ENCODE measurements at places on chromosomes 6 and 20.

DNA sequence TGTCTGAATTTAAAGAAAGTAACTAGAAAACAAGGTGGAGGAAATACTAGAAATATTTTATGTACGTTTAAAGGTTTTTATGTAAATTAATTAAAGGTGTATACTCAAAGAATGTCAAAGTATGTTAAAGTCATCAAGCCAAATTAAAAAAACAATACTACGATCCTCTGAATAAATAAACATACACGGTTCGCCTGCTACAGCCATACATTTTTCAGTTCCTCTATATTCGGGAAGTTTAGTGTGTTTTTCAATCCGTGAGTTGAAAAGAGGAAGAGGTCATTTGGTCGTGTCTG, 626 bp downstream of the STX7 start:
- DNase-seq: no peak

DNA sequence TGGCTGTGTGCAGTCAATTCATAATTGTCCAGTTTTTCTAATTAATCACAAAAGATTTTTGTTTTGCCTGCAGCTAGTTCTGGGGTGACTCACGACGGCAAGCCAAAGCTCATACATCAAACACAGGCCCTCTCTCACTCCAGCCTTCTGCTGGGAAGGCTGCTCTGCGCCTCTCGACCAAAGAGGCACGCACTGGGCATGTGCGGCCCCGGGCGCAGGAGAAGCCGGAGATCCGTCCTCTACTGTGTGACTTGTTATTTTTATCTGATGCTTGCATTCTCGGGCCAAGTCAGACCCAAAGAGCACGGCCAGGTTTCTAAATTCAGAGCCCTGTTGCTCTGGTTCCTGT, 98.5 kb downstream of the TFAP2A start:
- no peak for DNase-seq

DNA sequence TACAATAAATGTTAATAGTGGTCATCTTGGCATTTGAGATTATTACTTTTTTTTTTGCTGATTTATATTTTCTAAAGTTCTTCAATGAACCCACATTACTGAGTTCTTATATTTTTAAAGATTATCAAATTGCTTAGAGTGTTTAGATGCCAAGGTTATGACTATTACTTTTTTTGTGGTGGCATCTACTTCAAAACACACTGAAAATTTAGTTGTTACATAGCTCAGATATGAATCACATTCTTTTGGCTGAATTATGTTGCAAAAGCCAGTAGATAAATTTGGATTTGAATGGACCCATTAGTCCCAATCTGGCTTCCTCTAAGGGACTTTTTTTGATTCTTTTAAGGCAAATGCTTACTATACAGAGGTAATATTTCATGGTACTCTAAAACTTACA, 8.9 kb downstream of the UTRN start:
- no peak for DNase-seq

- peak; percentile 82 for DNase-seq
These were observed at the start of gene CST7 for GRCh38 chr20:24948939-24949679. Gene CST7 (plus strand): TSS chr20:24949269. CDS start chr20:24949506, 237 bp downstream.

DNA sequence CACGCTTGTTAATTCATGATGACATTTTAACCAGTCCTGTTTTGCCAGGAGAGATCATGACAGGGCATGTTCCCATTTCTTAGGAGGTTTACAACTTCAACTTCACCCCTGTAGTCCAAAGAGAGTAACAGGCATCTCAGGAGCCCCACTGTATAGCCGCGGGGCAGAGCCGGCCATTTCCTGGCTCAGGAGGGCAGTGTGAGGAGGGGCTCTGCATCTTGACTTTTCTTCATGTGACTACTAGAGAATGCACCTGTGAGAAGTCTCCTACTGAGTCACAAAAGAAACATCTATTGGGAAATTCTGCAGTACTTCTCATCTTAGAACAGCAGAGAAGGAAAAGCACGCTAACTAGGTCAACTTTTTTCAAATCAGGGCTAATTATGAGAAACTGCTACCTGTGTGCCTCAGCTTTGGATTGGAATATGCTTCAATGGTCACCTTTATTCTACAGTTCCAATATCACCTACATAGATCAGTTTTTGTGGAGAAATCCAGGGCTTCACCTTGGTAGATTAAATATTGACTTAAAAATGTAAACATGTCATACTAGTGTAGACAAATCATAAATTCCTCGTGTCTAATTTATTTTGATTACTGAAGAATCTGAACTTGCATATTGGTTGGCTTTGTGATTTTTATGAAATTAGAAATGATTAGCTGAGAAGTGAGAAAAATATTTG, 28.6 kb upstream of the SIM1 start:
- DNase-seq: no peak

DNA sequence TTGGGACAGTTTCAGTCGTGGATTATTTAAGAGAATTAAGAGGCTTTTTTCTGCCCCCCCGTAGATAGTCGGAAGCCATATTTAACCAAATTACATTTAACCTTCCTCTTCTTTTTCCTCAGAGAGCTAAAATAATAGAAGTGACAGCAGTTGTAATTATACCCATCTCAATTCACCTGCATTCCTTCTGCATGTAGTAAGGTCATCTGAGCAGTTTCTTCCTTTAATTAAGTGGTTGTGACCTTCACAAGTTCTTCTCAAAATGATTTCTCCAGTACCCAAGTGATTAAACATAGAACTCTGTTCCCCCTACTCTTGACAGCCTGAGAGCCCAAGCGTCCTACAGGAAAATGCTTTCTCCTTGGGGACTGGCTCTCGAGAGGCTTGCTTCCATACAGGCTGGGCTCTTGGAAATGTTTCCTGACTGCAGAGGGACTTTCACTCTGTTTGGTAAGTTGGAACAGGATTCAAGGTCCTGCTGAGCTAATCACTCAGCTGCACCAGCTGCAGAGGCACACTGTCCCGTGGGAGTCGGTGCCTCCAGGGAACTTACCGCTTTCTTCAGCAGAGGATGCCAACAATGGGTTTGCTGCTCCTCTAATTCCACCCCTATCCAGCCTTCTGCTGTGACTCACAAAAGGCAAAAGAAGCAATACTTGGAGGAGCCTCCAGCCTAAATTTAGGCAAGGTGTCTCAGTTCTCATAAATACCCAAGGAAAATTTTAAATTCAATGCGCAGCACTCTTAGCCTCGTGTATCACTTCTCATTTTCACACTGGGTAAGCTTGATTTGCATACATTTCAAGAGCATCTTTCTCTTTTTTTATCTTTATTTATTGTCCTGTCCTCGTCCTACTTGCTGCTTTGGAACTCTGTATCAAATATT, 414.9 kb downstream of the KIF16B start:
- no peak for DNase-seq

GRCh38 chr6:154751011-154751800, 18.0 kb downstream of the SCAF8 start:
- DNase-seq: no peak
